ENCODE measurements at places on chromosomes 1 and 21.

DNA sequence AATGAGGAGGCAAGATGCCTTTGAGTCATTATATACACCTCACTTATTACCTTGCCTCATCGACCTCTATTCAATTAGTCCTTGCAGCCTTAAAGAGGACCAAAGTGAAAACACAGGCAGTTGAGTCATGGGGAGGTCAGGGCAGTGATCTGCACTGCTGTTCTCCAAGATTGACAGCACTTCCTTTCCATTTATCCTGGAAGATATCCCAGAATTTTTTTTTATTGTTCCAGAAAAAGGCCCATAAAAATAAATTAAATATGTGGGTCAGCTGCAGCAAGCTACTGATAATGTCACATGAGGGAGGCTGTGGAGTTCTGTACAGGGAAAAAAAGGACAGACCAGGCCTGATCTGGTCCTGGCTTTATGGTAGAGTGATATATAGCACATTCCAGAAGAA is 33.2 kb upstream of the CDC42BPA start:
- DNase-seq, result peak; percentile 42

DNA sequence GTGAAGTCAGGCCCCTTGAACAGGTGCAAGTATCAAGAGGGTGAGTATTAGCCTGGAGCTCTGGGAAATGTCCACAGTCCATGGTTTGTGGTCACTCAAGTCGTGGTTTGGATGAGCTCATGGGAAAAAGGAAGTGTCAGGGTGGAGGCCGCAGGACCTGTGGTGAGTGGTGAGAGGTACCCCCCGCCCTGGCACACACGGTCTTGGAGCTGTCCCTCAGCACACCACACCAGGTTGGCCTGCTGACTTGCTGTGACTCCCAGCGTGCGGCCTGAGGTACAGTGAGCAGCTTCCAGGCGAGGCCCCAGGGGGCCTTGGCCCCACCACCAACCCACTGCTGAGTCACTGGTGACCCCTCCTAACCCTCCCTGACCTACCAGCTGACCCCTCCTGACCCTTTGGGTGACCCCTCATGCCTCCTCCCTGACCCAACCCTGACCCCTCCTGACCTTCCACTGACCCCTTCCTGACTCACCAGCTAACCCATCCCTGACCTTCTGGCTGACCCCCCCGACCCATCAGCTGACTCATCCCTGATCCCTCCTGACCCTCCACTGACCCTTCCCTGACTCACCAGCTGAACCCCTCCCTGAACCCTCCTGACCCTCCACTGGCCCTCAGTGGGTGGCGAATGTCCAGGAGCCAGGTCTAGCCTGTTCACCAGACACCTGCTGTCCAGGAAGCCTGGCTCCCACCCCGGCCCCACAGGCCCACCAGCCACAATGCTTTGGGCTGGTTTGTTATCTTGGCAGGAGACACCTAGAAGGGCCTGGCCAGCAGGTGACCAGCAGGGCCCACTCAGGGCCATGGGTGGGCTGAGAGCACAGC is 34.8 kb upstream of the RNF187 start:
- peak; percentile 76 for DNase-seq

GRCh38 chr1:207069858-207070506 is 16.9 kb downstream of the PFKFB2 start:
- DNase-seq, result no peak

- DNase-seq, result peak; percentile 18
These were observed 183.6 kb upstream of the NR5A2 start for GRCh38 chr1:199843861-199844260.

DNA sequence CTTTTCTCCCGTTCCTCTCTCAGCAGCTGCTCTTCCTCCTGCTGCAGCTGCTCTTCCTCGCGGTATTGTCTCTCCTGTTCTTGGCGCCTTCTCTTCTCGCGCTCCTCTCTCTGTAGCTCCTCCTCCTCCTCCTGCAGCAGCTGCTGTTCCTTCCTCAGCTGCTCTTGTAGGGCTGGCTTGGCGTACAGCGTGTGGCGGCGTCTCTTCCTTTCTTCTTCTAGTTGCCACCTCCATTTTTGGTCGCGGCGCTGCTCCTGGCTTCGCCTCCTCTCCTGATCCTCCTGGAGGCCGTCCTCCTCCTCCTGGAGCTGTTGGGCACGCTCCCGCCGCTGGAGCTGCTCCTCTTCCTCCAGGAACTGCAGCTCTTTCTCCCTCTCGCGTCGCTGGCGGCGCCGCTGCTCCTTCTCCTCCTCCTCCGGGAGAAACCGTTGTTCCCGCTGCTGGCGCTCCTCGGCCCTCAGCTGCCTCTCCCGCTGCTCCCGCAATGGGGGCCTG is 4.8 kb downstream of the TCHH start:
- DNase-seq, result peak; percentile 55

GRCh38 chr1:107530543-107530942 is 389.7 kb downstream of the NTNG1 start:
- DNase-seq, result no peak

- no peak for DNase-seq
These were observed 123.9 kb downstream of the LHX4 start for GRCh38 chr1:180353945-180354344.

- DNase-seq, result peak; percentile 26
These were observed 534 bp downstream of the DNAJC28 start for GRCh38 chr21:33490991-33491372.

GRCh38 chr1:240602189-240602588 is 9.8 kb downstream of the GREM2 start:
- DNase-seq, result no peak

GRCh38 chr1:204313675-204314074 is 46.1 kb downstream of the PLEKHA6 start:
- no peak for DNase-seq

DNA sequence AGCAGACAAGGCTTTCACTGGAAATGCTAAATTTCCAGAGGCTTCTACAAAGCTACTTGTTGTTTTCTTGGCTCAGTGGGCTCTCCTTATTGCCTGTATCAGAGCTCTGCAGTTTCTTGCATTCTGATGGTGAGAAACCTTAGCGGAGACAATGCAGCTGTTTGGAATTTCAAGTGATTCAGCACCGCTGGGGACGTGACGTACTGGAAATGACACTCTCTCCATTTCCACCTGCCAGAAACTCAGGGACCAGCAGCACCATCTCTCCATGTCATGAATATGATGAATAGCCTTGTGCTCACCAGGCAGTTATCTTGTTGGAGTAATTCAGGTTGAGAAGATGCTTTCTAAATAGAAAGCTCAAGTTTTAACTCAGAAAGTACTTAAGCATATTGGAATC is 497.2 kb upstream of the DEPDC1 start:
- no peak for DNase-seq

DNA sequence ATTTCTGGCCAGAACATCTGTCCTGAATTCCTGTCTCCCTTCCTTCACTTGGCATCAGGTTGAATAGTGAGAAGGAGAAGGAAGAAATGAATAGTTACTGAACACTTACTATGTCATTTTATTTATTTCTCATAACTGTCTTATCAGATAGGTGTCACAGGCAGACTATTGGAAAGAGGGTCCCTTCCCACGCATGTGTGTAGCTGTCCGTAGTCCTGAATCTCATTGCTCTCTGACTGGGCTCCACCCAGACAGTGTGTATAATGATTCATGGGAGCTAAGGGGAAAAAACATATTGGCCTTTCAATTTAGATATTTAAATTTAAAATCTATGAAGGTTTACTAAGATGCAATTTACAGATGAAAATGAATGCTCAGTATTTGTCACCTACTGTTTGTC is 86.1 kb downstream of the OMA1 start:
- peak; percentile 19 for DNase-seq

DNA sequence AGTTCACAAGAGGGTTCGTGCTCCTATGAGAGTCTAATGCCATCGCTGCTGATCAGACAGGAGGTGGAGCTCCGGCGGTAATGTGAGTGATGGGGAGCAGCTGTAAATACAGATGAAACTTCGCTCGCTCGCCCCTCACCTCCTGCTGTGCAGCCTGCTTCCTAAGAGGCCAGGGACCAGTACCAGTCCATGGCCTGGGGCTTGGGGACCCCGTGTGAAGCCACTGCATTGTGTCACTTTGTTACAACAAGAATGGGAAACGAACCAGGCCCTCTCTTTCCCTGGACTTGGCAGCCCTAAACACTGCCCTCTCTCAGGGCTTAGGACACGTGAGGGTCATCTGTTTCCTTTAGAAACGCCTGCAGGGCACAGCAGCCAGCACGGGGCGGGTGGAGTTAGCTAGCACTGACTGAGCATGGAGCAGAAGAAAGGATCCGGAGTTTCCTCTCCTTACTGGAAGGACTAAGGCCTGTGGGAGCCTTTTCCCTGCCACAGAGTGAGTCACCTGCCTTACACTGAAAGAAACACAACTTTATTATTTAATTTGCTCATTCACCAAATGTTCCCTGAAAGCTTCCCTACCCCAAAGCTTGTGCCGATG is 185.2 kb upstream of the TMEM51 start:
- peak; percentile 73 for DNase-seq

- no peak for DNase-seq
These were observed 222.5 kb upstream of the USP24 start for GRCh38 chr1:55437692-55438091.

- no peak for DNase-seq
These were observed 13.5 kb downstream of the GTF2B start for GRCh38 chr1:88877911-88878310.

- no peak for DNase-seq
These were observed 11.1 kb downstream of the FLG start for GRCh38 chr1:152313970-152314369.

- DNase-seq, result peak; percentile 47
These were observed 7.1 kb upstream of the NSUN4 start for GRCh38 chr1:46333300-46334029.

GRCh38 chr1:197526736-197527371 is 248.4 kb downstream of the DENND1B start:
- peak; percentile 9 for DNase-seq

GRCh38 chr1:195886000-195886399 is 722.2 kb downstream of the KCNT2 start:
- no peak for DNase-seq

GRCh38 chr1:236160540-236161127 is 18.3 kb downstream of the GPR137B start:
- no peak for DNase-seq

DNA sequence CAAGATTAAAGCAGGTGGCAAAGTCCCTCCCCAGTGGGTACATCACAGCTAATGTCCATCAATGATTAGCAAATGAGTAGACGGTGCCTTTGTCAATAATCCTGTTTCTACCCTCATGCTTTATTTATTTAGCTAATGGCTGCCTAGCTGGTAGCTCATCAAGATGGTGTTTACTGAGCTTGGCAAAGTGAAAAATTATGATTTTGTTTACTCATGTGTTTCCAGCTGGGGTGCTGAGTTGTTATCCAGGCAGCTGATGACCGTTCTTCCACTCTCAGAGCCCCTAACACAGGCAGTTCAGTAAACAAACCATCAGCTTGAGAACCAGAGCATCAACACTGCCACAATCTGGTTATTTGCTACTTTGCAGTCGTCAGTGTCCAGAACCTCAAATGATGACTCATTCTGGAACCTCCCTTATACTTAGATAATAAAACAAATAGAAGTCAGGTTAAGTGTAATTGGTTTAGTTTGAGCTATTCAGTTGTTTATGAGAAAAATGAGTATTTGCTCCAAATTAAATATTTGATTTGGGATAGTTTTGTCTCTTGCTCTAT is 163.9 kb downstream of the ST6GALNAC5 start:
- peak; percentile 62 for DNase-seq

GRCh38 chr1:94154989-94155388 is 34.0 kb upstream of the ABCA4 start:
- DNase-seq, result no peak

DNA sequence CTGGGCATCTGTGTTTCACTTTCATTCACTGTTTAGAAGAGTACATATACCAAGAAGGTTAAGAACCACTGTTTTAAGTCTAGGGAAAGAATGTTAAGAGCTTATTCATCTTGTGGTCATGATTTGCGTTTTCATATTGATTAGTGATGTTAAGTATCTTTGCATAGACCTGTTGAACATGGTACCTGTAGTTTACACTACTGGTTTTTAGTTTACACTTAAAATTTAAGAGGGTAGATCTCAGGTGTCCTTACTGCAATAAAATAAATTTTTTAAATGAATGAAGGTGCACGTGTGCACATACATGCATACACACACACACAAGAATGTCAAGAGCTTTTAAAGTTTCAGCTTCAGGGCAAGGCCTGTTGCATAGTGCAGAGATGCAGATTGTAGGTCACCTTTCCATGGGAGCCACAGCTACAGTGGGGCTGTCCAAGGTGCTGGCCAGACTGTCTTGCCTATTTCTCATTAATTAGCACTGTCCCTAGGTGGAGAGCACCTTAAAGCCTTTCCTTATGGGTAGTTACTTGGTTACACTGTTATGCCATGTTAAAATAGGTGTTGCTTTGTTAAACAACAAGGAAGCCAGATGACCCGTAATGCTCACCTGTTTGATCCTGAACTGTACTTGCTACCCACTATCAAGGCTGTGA is 543.0 kb upstream of the DAB1 start:
- no peak for DNase-seq

GRCh38 chr21:30997541-30997940 is 40.7 kb downstream of the KRTAP19-8 start:
- no peak for DNase-seq

DNA sequence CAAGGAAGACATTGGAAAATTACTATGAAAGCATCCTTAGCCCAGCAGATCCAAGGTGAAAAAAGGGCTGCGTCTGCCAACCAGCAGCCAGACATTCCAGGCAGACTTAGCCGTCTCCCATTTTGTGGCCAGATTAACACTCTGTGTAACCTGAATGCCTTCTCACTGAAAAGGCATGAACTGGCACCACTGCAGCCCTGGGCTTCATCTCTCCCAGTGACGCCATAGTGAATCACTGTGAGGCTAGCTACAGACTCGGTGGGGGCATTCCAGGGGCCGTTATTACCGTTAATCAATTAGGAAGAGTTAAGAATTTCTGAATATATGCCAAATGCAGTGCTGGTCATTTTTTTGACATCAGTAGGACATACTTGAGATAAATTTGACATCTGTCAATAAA is 627.4 kb downstream of the LMO4 start:
- peak; percentile 85 for DNase-seq

DNA sequence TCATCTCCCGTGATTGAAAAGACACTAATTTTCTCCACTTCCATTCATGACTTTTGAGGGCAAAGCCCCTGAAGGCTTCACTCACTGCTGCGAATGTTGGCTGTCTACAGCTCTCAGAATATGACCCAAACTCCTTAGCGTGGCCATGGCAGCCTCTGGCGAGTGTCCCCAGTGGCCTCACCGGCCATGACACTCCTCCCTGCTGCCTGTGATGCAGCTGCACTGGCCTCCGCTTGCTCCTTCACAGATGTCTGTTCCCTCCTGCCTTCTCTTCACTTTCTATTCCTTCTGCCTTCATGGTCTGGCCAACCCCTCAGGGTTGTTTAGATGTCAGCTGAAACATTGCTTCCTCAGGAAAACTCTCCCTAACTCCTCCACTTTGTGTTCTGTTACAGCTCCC is 30.8 kb upstream of the PTPRF start:
- DNase-seq, result no peak

DNA sequence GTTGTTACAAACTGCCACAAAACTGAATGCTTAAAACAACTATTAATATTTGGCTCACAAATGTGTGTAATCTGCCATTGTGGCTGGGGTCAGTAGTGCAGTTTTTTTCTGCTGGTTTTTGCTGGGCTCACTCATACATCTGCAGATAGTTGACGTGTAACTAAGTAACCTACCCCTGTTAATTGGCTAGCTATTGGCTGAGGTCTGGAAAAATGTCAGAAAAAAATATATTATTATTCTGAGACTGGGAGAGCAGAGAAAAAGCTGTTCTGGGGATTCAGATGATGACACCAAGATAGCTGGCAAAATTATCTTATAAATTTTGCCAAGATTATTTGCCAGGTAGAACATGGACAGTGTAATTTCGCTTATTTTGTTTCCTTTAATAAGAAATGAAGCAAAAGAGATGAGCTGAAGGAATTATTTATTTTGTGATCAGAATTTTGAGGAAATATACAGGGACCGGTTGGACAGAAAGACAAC is 616.1 kb upstream of the ADAMTS5 start:
- no peak for DNase-seq

GRCh38 chr1:157932069-157932468 is 61.4 kb upstream of the KIRREL1 start:
- DNase-seq, result peak; percentile 33

Data from A172 (cell line).